Left lung (tissue), 14 donors: ENCODE measurements at places on chromosomes 2 and 18. TPM values are rescaled to one million over a fixed set of nuclear protein-coding genes. Genes with fewer than 3 reads are reported as not detected.
A peak's percentile ranks its signal among the peaks of the same experiment; 100 is the strongest.

DNA sequence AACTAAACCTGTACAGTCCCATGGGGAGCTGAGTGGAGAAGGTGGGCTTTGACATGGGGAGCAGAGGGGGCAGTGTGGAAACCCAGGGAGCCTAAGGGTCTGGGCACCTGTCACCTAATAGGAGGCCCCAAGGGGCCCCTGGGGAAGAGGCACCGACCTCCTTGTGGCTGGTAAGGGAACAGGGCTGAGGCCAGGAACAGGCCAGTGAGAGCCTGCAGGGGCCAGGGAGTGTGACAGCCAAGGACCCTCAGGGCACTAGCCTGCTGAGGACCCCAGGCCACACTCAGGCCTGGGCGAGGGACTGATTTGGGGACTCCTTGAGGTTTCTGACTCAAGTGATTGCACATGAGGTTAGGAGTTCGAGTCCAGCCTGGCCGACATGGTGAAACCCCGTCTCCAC, 24.5 kb upstream of the ALPP start:
- DNase-seq: peak; percentile 42

GRCh38 chr2:20313659-20314058, 37.0 kb downstream of the PUM2 start:
- no peak for DNase-seq

- DNase-seq: no peak
These were observed 1.7 kb upstream of the KCNG2 start for GRCh38 chr18:79796016-79796415.

- DNase-seq: no peak
These were observed 40.7 kb downstream of the POMC start for GRCh38 chr2:25127646-25128045.

DNA sequence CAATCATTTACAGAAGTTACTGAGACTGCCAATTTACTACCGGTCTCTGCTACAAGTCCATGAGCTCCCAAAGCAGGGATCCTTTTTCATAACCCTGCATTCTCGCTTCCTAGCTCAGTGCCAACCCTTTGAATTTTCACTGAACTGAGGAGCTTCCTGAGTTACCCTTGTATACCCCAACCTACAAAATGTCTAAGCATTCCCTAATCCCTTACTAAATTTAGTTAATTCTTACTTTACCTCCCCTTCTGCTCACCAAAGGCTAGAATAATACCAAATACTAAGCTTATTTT, 9.6 kb downstream of the MAT2A start:
- no peak for DNase-seq

DNA sequence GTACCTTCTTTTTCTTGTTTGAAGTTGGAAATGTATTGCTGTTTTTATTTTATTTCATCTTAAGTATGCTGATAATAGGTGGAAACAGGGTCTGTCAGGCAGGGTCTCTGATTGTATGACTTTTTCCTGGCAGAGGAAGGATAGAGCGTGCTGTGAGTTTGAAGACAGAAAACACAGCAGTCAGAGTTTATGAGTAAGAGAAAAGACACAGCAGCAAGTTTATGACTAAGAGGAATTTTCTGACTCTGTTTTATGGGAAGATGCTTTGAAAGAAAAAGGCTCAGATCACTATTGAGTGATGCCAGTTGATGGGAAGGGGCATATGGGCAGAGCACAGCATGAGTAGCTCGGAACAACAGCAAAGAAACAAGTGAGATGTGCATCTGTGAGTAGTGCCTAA, 379.1 kb downstream of the MEIS1 start:
- DNase-seq: no peak

DNA sequence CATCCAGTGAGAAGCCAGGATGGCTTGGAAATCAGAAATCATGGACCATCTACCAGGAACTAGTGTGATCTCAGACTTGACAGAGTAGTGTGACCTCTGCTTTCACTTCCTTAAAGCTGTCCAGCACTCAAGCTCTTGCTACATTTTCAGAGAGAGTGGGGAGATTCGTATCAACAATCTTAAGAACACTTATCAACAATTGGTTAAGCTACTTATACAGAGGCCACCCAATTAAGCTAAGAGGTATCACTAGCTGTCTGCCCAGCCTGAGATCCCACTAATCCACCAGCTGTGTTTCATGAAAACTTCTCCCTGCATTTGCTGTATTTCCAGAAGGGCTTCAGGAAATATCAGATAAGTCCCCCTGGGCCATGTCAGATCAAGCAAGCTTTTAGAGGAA, 4.2 kb downstream of the RPRM start:
- DNase-seq: no peak

GRCh38 chr2:54371460-54372065, 84.6 kb upstream of the SPTBN1 start:
- DNase-seq: no peak

- DNase-seq: no peak
These were observed 145.5 kb downstream of the ADCYAP1 start for GRCh38 chr18:1050012-1050657.

DNA sequence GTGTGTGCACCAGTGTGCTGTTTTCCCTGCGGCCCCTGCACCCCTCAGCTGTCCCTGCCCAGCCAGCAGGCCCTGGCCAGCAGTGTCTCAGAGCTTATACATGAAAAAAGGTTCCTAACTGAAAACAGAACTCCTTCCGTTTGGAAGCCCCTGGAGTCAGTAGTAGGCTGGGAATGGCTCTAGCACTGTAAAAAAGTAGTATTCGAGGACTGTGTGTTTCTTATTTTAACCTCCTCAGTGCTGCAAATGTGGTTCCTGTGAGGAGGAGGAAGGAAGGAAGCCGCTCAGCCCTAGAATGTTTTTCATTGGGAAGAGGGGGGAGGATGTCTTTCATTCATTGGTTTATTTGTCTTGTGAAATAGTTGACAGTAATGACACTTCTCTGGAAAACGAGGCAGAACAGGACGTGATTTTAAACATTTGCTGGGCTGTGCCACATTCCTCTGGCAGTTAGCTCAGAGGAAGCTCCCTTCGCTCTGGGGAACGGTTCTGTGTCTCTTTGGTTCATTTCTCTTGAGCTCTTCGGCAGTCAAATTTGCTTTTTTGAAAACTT, 103.5 kb downstream of the SPTBN1 start:
- peak; percentile 81 for DNase-seq

- DNase-seq: peak; percentile 72
These were observed 88.4 kb downstream of the PMAIP1 start for GRCh38 chr18:59988098-59988706.

GRCh38 chr2:206218796-206219499, 55.5 kb upstream of the ZDBF2 start:
- DNase-seq: no peak

- DNase-seq: peak; percentile 36
These were observed 43.9 kb upstream of the NEMP2 start for GRCh38 chr2:190578158-190579057.

GRCh38 chr2:120715353-120715752, 20.3 kb upstream of the GLI2 start:
- DNase-seq: no peak

- peak; percentile 61 for DNase-seq
These were observed 36.5 kb downstream of the SEMA4F start for GRCh38 chr2:74690571-74690970.

GRCh38 chr2:13596233-13596632, 879.5 kb downstream of the TRIB2 start:
- DNase-seq: no peak

The ST6GAL2 gene
- 3.8 TPM for polyA plus RNA-seq

The SGO2 gene
- polyA plus RNA-seq: 26.2 TPM

The CDH20 gene
- 0.26 TPM for polyA plus RNA-seq

The FAM124B gene
- polyA plus RNA-seq: 18.6 TPM

The ZBTB14 gene
- polyA plus RNA-seq: 22.3 TPM

The MRO gene
- polyA plus RNA-seq: 0.35 TPM

The C2orf92 gene
- polyA plus RNA-seq: 26.7 TPM

The AQP4 gene
- 50.1 TPM for polyA plus RNA-seq

The DUSP19 gene
- polyA plus RNA-seq: 4.1 TPM

The PER2 gene
- 10.1 TPM for polyA plus RNA-seq
